ENCODE measurements at places on chromosomes 1 and 21. TPM values are rescaled to one million over a fixed set of nuclear protein-coding genes. Genes with fewer than 3 reads are reported as not detected.

DNA sequence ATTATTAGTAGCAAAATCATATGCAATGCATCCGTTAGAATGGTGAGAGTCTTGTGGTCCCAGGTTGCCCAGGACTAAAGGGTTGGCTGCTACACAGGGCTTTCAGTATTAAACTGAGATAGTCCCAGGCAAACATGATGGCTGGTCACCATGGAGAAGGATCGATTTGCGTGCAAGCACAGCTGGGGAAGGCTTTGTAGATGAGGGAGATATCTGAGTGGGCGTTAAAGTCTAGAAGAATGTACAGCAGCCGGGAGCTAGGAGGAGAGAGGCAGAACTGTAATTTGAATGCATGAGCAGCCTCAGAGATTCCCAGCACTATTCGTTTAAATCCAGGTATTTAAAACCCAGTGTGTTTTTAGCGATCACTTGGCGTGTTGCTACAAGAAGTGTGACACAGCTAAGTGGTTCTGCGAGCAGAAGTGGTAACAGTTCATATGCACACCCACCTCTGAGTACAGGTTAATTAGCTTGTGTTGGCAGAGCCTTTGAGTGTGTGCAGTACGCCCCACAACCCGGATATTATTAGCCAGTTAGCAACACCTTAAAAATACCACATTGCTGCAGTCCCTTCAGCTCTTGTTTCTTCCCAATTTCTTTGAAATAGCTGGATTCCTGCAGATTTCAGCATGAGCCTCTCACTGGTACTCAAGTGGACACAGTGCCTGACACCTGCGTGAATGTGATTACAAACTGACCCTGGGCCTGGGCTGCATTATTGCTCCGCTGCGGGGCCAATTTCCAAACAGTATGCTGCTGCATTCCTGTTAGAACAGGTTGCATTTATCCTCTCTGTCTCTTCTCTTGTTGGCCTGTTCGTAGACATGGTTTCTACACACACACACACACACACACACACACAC, 67.2 kb upstream of the SCAF4 start:
- DNase-seq = no peak

Gene GNAT2
- not detected for total RNA-seq

Gene PLA2G2D
- total RNA-seq = not detected

GRCh38 chr1:247185667-247186066, 13.8 kb upstream of the ZNF124 start:
- no peak for DNase-seq

Gene MRPS6
- total RNA-seq = 69.3 TPM

DNA sequence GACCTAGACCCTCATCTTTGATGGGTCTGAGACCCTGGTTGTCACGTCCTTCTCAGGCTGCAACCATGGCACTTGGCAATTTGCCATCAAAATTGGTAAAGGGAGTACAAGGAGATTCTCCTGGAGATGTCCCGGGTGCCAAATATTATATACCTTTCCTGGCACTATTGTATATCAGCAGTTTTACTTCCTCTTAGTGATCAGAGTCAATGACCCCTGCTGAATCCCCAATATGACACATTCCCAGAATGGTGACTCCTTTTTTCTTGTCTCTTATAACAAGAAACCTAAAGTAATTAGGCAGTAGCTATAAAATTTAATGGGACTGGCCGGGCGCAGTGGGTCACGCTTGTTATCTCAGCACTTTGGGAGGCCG, 39.6 kb upstream of the CDC42BPA start:
- DNase-seq = no peak

Gene SYT6
- not detected for total RNA-seq

- DNase-seq = no peak
Observed at GRCh38 chr1:180096584-180097325, 57.9 kb upstream of the QSOX1 start.

Gene FCRL2
- total RNA-seq = not detected

GRCh38 chr1:163657719-163658118, 336.0 kb downstream of the NUF2 start:
- DNase-seq = no peak

GRCh38 chr1:186965847-186966246, 137.1 kb downstream of the PLA2G4A start:
- DNase-seq = no peak

Gene RCAN3
- 3.7 TPM for total RNA-seq

Gene CAPN2
- 190 TPM for total RNA-seq

GRCh38 chr1:214416858-214417257, 134.5 kb downstream of the PTPN14 start:
- DNase-seq = no peak

Gene CYP4A11
- total RNA-seq = not detected

Gene IL19
- total RNA-seq = not detected

Gene G0S2
- 2,798 TPM for total RNA-seq

- peak; percentile 35 for DNase-seq
Observed at GRCh38 chr1:93597709-93598108, 83.9 kb downstream of the BCAR3 start.

Gene ADCY10
- total RNA-seq = 0.55 TPM

GRCh38 chr1:198024782-198025181, 107.6 kb downstream of the LHX9 start:
- DNase-seq = no peak

DNA sequence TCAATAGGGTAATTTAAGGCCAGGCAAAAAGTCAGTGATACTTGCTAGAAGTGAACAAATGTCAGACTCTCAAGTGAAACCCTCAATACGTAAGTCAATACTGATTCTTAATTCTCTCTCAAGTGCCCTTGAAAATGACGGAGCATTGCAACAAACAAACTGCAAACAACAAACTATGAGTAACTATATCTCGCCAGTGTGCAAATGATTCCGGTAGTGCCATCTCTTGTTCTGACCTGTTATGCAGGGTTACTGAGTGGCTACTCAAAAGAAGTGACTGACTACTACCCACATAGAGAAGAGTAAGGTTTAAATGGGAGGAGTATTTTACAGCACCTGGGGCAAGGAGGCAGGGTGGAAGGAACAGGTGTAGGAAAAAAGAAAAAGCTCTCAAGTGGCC, 1.6 kb downstream of the SLC19A2 start:
- no peak for DNase-seq

DNA sequence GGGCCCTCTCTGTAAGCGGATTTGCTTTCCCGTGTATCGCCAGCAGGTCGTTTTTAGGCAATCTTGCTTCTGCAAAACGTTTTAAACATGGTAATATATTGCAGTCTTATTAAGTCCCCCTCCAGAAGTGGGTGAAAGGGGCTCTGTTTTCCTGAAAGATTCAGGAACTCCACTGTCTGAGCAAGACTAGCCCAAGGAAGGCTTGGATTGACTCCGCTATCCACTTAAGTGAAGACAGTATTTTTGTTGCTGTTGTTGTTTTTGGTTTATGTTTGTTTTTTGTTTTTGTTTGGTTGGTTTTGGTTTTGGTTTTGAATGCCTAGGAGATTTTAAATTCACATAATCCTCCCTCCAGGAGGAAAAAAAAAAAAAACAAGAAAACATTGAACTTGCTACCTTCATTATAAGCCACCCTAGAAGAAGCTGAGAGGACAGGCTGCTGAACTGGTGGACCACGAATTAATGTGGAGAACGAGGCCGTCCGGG, 29.1 kb upstream of the NFIA start:
- DNase-seq = no peak

DNA sequence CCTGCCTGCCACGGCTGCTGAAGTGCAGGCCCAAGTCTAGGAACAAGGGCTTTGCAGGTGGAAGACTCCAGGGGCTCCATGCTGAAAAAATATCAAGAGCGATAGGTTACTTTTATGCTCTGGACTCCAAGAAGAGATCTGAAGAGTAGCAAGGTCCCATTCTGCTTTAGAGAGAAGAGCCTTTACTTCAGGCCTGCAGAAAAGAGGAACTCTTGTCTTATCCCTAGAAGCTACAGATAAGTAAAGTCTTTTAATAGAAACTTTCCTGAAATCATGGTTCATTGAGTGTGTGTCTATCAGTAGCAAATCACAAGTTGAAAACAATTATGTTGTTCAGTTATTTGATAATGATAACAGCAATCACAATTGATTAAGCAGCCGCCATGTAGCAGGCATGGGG, 113.3 kb downstream of the TNR start:
- DNase-seq = no peak

DNA sequence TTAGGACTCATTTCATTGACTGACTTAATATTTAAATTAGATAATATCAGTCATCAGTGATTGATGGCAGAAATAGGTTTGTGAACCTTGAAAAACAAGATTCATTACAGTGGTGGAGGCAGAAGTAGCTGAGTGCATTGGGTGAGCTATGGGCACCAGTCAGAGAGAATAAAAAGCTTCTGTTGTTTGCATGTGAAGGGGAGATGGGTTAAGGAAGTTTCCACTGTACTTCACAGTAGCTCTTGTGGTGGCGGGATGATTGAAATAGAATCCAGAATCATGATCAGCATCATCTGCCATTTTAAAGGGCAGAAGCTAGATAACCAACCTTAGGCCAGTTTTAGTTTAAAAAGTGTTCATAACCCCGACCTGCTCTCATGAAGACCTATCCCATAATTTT, 66.2 kb downstream of the DTL start:
- DNase-seq = no peak

DNA sequence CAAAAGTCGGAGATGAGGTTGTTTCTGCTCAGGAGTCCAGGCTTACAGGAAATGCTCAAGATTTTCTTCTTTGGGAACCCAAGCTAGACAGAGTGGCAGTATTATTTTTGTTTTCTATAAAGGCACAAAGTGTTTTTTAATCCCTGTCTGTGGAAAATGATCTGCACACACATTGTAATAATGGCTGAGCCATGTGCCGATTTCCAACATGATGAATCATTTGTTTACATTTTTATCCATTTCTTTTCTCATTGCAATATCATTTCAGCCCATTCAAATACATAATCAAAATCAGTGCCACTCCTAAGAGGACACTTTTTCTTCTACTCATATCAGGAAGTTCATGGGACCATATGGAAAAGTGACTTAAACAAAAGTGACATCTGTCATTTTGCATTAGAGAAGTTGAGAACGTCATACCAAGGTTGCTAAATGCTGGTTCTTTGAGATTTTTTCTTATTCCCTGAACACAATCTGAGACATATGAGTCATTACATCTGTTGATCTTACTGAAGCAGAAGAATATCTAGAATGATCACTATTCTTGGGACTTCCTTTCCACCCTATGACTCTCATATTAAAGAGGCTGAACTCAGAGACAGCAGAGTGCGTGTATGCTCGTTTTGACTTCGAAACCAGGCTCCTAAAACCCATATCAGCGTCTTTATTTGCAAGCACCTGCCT, 44.9 kb downstream of the ACTA1 start:
- no peak for DNase-seq

Gene FMO2
- total RNA-seq = 45.2 TPM

GRCh38 chr1:178241057-178241456, 147.2 kb downstream of the RASAL2 start:
- no peak for DNase-seq

GRCh38 chr1:117803318-117803717, 126.1 kb downstream of the GDAP2 start:
- no peak for DNase-seq

- no peak for DNase-seq
Observed at GRCh38 chr1:39130325-39130724, 74.2 kb upstream of the MACF1 start.

DNA sequence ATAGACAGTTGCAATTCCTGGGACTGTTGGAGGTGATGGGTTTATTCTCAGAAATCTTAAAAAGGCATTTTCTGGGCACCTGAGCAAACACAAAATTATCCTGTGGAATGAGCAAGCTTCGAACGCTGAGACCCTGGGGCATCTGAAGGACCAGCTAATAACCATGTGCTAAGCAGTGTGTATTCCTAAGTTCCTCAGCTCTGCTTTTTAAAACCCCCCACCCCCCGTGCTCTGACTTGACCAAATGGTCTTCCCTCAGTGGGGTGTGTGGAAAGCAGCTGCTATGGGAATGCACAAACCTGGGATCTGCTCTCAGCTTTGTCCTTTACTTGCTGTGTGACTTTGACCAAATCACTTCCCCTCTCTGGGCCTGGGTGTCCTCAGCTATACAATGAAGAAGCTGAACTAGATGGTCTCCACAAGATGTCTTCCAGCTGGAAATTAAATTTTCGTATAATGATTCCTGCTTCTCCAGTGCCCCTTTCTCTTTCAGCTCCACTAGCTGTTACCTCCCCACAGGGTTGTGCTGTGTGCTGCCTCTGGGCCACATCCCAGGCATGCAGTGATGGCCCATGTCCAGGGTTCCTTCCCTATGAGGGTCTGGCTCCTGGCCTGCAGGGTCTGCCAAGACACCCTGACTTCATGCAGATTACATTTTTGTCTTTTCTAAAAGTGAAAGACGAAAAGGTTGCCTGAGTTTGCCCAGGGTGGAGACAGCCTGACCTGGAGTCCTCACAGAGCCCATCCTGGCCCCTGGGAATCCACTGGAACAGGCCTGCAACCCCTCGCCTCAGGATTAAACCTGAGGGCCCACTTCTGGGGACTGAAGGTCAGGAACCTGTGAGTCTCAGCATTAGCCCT, 14.9 kb upstream of the CD247 start:
- no peak for DNase-seq

Gene PTPRF
- 270 TPM for total RNA-seq

DNA sequence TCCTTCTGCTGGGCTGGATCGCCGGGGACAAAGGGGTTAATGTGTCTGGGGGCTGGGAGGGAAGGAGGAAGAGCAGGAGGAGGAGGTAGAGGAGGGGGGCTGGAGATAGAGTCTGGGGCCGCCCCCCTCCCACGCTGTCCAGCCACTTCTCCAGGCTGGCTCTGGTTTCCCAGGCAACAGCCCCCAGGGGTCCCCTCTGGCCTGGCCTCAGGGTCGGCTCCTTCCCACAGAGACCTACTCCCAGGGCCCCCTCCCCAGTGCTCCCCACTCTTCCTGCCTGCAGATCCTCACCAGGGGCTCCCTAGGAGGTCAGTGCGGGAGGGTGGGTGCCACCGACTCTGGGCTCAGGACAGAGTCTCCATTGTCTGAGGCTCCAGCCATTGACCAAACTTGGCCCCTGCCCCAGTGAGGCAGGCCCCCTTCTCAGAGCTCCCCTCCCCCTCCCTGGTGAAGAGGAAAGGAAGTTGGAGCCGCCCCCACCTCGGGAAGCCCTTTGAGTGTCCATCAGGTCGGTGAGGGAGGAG, 34.1 kb downstream of the ARHGEF10L start:
- no peak for DNase-seq

DNA sequence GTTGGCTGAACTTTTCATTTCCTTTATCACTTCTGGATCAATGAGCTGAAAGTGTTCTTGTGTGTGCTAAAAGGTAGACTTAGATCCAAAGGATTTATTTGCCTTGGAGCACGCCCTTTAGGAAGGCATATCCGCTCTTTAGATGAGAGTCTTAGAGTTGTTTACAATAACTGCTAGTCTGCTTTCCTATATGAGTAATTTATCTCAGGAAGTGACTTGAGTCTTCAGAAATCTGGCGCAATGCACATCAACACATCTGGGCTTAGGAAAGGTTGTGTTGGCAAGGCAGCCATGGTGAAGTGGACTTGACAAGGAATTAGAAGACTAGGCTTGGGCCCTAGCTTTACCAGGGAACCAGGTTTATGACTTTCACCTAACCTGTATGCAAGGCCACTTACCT, 204.1 kb upstream of the PTGFR start:
- DNase-seq = no peak

- peak; percentile 74 for DNase-seq
Observed at GRCh38 chr1:3019007-3019515, 2.2 kb upstream of the ACTRT2 start.

All from mesenteric fat pad (tissue), 1 donor.